ENCODE measurements at places on chromosomes 12 and 14.

DNA sequence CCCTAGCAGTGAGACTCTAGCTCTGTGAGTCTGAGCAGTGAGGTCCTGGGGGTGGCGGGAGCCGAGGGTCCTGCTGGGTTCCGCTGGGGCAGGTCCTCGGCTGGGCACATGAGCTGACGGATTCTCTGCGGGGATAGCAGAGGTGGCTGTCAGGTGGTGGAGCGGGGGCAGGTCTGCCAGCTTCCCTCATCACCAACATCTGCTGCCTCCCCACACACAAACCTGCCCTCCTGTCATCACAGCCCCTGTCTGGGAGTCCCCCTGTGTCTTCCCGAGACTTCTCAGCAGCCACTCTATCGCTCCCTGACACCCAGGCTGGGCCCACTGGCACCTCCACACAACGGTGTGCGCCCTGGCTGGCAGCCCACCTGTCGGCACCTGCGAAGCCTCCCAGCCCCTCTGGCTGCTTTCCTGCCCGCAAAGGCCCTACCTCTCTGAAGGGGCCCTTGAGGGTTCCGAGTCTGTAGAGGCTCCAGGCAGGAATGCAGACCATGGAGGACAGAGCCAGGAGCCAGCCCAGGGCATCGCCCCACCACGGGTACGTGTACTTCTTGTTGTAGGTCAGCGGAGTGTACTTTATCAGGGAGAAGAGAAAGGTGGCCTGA, 7.1 kb upstream of the SLC6A12 start:
- no peak for DNase-seq

DNA sequence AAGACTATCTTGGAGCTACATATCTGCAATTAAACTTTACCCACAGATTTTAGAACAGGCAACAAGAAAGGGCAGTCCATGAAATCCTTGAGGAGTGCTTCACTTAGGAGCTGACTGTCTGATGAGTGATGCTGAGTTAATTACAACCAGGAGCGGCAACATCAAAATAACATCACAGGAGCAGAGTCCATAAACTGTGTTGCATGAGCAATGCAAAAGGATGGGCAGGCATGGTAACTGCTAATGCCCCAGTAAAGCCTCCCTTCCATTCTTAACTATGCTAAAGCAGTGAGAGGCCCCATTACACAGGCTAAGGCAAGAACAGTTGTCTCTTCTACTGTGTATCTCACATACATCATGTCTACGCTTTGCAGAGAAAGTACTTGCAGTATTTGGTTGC, 156.6 kb downstream of the PAX9 start:
- no peak for DNase-seq

DNA sequence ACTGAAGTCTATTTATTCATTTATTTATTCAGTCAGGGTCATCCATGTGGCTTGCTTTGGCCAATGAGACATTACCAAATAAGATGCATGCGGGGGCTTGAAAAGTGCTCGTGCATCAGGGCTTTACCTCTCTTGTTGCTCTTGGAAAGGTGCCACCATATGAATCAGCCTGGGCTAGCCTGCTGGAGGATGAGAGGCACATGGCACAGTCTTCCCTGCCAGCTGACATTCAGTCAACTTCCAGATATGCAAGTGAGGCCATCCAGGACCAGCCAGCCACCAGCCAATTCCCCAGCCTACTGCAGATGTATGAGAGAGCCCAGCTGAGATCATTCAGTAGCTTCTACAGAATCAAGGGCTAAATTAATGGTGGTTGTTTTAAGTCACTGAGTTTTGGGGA, 105.2 kb upstream of the RPH3A start:
- DNase-seq, result no peak

GRCh38 chr12:55842681-55843429, at the start of gene MMP19:
MMP19 (minus strand) TSS chr12:55842936; CDS start chr12:55842830, 106 bp downstream.
- DNase-seq, result no peak

- no peak for DNase-seq
Observed at GRCh38 chr12:115384391-115384790, 700.4 kb upstream of the TBX3 start.

- DNase-seq, result no peak
Observed at GRCh38 chr14:91692075-91692474, 39.8 kb downstream of the CATSPERB start.

- DNase-seq, result no peak
Observed at GRCh38 chr12:112163471-112163991, 38.2 kb downstream of the TRAFD1 start.

DNA sequence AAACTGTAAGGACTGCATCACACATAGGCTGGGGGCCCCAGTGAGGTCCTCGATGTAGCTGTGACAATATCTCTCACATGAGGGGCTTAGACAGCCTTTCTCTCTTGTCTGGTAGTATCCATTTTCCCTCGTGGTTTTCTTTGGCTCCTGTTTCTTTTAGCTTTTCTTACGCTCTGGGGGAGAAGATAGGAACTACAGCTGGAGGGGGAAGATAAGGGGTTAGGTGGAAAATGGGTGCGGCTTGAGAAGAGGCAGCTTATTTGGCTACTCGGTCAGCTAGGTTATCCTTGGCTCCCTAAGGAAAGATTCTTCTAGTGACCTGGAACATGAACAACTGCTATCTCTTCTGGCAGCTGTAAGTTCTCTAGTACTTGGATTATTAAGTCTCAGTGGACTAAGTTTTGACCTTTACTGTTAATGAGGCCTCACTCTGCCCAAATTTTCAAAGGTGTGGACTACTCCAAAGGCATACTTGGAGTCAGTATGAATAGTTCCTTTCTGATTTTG, 28.7 kb upstream of the CPNE8 start:
- no peak for DNase-seq

- DNase-seq, result no peak
Observed at GRCh38 chr12:109946505-109946904, 46.4 kb downstream of the TCHP start.

DNA sequence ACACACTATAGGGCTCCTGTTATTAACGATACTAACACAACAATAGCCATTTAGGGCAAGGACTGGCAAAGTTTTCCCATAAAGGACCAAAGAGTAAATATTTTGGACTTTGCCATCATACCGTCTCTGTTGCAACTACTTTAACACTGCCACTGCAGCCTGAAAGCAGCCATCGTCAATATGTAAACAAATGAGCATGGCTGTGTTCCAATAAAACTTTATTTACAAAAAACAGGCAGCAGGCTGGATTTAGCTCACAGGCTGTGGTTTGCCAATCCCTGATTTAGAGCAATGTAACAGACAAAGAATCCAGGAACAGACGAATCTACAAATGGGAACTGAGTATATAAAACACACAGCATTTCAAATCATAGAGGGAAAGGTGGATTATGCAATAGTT, 84.1 kb downstream of the FRMD6 start:
- DNase-seq, result no peak

- DNase-seq, result peak; percentile 78
Observed at GRCh38 chr12:6532927-6533652, 1.2 kb upstream of the GAPDH start.

DNA sequence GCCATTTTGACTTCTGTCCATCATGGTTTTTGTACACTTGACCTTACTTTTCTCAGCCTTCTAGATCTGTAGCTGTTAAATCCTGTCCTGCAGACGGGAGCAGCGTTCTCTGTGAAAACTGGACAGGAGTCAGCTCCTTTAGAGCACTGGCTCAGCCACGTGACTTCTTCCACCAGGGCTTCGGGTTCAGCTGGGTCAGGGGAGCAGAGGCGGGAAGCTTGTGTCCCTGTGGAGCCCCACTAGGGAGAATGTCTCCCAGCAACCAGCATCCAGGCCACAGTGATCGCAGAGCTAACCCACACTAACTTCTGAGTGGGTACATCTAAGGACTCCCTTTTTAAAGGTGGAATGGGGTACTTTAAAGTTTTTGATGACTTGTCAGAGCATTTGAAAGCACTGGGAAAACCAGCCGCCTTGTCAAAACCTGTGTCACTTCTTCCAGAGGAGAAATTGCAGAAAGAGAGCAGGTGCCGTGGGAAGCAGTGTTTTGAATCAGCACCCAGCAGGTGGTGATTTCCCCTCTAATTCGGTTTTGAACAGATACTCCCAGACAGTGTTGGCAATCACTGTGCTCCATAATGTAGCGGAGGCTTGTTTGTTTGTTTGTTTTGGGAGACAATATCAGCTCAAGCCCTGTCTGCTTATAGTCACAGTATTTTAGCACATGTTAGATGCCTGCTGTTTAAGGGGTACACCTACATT, 17.9 kb downstream of the DERA start:
- no peak for DNase-seq

DNA sequence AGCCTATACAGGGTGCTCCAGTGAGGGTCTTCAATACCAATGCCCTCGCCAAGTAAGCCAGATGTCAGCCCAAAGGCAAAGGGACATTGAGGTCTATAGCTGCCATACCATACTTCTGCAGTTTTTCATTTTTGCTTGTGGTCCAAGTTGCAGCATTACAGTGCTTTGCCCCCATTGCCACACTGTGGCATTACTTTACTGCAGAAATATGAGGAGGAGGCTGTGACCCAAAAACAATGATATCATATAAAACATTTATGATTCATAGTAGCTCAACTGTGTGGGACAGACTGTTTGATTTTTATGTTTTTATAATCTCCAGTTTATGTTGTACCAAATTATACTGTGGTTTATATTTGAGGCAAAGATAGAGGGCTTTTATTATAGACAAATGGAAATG, 64.1 kb downstream of the KIAA0586 start:
- no peak for DNase-seq

DNA sequence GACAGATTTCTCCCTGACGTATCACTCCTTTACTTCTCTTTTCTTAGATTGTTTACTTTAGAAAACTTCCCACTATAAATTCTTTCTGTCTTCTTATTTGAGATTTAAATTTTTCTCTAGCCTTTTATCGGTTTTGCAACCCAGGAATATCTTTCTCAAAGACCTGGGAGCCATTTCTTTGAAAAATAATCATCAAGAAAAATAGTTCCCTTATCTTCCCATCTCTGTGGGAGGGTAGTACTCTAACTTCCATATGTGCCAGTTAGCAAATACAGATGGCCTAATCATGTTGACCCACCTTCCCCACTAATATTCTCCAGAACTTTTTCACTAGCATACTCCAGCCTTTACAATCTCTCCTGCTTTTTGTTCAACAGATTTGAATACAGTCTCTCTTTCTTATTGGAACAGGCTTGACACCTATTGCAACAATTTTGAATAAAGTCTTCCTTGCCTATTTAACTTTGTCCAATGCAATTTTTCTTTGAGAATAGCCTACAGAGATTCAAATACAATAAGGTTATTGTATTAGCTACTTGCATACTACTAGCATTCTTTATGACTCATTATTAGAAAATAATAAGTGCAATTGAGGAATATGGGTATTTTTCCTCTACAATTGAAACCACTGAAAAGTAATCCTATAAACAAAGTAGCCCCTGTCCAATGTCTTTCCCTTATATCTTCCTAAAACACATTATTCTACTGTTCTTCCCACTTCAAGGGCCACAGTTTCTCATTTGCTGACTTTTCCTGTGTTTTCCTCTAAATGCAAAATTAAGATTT, 27.4 kb upstream of the KLRB1 start:
- DNase-seq, result no peak

GRCh38 chr14:95683793-95684192, 2.4 kb upstream of the TCL1B start:
- DNase-seq, result peak; percentile 46

DNA sequence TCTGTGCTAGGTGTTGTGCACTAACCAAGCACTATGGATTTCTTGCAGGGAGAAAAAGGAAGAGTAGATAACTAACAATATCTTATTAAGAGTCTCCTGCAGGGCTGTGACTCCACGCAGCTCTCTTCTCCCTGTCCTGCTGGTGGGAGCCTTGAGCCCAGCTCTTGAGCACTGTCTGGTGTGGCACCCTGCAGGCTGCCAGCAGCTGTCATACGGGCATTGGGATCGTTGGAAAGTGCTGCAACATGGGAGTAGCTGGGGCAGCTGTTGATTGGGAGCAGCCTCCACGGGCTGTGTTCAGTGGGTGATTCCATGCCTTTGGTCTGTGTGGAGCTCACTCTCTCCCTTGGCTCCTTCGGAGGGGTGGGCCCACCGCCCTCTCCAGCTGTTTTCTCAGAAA, 125.3 kb downstream of the FBXL14 start:
- DNase-seq, result no peak

DNA sequence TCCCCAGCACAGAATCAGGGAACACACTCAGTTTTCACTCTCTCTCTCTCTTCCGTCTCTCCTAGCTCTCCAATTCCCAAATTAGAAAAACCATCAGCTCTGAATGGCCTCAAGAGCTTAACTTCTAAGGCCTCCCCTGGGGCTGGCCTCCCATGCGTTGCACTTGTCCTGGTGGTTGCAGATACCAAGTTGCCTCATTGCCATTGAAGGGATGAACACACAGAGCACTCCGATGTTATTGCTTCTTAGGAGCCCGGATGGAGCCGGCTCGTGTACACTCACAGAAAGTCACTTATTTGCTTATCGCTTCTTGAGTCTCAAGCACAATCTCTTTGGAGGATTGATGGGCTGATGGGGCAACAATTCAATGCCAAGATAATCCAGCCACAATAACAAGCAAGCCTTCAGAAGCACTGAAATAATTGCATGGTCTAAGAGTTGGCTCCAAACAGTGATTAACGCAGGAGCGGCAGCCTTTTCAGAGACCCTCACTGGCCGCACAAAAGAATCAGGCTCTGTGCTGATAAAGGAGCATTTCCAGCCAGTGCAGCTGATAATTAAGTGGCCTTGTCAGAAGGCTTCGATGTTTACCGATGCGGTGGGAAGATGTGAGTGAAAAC, 175.8 kb upstream of the TMEM132C start:
- no peak for DNase-seq

- DNase-seq, result no peak
Observed at GRCh38 chr14:81342850-81343580, 57.1 kb downstream of the STON2 start.

DNA sequence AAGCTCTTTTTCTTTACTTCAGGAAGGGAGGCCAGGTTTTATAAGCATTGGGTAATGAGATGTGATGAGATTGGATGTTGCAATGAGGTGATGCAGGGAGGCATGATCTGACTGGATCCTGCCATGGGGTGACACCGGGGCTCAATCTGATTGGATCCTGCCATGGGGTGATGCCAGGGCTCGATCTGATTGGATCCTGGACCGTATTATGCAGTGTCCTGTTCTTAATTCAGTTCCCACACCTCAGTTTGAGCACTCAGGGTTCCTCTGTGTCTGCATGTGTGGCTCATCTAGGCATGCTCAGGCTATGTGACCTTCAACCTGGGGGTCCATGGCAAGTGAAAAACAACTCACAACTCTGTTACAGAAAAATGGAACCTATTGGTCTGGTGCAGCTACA, 166.4 kb downstream of the SLC15A4 start:
- no peak for DNase-seq

DNA sequence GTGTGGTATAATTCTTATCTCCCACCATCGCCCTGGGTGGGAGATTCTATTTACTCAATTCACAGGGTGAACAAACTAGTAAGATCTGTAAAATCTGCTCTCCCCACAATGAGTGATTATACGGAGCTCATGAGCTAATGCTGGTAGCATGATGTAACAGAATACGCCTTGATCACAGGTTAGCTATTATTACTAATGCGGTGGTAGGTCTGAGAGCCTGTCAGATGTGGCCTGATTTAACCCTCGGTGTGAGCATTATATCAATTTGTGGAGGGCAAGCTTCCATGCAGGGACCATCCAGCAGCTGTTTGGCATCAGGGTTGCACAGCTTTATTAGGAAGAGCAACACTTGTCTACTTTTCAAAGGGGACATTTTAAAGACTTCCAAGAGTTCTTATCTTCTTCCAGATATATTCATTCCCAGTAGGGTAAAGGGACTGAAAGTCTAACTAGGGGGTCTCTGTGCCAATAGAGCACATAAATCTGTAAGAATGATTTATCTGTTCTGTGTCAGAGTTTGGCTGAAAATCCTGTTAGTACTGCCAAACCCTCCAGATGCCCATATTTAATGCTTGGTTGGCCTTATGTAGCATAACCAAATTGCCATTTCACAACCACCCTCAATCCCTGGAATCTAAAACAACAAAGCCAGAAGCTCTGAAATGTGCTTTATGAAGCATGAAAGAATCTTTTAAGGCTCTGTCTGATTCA, 18.7 kb downstream of the TSHR start:
- no peak for DNase-seq
